ENCODE measurements at places on chromosomes 1 and 21.

- DNase-seq, result no peak
Measured at GRCh38 chr1:203444171-203444576, 31.4 kb upstream of the PRELP start.

GRCh38 chr1:215005078-215005477 is 77.5 kb upstream of the KCNK2 start:
- DNase-seq, result no peak

DNA sequence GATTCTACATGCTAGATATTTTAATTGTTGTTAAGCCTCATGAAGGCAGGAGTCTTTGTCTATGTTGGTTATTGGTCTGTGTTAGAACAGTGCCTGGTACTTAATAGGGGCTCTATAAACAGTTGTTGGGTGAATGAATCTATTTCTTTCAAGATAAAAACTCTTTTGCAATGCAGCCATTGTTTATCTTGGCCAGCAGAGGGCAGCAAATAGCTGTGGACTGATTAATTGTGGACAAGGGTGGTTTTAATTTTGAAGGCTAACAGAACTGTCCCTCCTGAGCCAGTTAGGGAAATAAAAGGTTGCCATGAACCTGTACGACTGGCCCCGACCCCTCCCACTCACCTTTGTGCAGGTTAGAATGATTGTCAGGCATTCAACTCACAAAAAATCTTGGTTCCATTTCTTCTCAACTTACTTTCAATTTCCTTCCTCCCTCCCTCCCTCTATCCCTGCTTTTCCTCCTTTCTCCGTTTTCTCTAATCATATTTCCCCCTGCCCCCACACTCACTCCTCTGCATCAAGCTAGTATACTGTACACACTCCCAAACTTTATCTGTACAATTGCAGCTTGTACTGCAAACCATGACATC is 66.3 kb upstream of the DIRAS3 start:
- peak; percentile 58 for DNase-seq

DNA sequence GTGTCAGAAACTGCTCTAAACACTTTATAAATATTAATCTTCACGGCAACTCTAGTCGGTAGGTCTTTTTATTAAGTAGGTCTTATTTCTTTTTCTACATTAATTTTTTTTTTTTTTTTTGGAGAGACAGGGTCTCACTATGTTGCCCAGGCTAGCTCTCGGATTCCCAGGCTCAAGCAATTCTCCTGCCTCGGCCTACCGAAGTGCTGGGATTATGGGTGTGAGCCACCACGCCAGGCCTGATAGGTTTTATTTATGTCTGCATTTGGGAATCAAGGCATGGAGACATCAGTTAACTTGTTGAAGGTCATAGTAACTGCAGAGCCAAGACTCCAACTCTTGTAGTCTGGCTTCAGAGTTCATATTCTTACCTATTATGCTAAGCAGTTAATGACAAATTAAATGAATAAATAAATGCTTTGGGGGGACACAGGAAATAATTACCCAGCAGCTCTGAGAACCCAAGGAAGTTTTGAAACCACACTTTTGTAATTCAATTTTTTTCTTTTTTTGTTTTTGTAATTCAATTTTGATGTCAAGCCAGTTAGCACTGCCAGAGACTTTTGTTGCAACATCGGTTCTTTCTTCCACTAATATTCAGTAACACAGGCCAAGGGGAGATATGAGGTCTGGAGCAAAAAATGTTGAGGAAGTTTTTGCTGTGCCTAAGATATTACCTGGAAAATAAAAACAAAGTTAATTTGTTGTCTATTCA is 9.4 kb upstream of the UAP1 start:
- DNase-seq, result no peak

DNA sequence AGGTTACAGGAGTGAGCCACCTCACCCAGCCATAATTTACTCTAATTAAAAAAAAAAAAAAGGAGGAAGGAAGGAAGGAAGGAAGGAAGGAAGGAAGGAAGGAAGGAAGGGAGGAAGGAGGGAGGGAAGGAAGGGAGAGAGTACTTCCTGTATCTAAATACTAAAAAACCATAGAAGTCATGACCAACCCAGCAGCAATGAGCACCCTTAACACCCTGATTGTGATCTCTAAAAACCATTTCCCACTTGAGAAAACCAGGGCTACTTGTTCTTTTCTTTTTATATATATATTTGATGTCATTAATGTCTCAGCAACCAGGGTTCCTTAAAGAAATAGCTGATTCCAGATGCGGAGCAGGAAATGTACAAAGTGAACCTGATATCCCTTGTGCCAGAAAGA is 31.2 kb downstream of the ARID4B start:
- DNase-seq, result no peak

DNA sequence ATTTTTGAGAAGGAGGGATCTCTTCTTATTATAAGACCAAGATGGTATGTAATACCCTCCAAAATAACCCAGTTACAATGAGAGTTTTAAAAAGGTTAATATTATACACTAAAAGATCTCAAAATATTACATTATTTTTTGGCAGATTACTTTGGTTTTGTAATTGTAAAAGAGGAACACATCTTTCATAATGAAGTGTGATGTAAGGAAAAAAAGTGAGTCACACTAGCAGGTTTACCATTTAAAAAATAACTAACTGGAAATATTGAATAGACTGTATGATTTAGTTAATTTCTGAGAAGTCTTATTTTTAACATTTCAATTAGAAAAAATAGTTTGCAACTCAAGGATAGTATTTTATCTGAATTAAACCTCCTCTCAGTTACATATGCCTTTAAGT is 1.1 kb downstream of the F5 start:
- no peak for DNase-seq

- DNase-seq, result no peak
Measured at GRCh38 chr1:115678141-115678540, 36.4 kb downstream of the VANGL1 start.

GRCh38 chr1:169795687-169796086 is 980 bp upstream of the METTL18 start:
- no peak for DNase-seq

GRCh38 chr21:14620152-14620551 is 74.0 kb upstream of the SAMSN1 start:
- peak; percentile 15 for DNase-seq

DNA sequence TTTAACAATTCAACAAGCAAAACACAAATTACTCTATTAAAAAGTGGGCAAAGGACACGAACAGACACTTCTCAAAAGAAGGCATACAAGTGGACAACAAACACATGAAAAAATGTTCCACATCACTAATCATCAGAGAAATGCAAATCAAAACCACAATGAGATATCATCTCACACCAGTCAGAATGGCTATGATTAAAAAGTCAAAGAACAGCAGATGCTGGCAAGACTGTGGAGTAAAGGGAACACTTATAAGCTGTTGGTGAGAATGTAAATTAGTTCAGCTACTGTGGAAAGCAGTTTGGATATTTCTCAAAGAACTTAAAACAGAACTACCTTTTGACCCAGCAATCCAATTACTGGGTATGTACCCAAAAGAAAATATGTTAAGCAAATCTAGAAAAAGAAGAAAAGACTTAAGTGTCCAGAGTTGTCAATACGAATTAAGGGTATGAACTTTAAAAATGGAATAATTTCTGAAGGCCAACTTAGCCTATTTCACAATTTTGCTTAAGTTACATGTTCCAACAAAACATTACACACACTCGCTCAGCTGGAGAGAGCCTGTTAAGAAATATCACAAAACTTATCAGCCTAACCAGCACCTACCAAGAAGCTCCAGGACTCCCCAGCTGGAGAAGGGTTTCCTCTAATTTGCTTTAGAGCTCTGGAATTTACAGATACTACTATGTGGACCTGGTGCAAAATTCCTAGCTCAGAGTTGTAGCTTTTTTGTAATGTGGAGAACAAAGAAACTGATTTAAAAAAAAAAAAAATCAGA is 232.1 kb downstream of the DUSP10 start:
- no peak for DNase-seq

- peak; percentile 65 for DNase-seq
Measured at GRCh38 chr1:193104907-193105820, at the start of gene GLRX2. Gene GLRX2 (minus strand): TSS chr1:193105414. CDS start chr1:193105382, 32 bp downstream.

GRCh38 chr1:172154551-172154950 is 265.9 kb upstream of the C1orf105 start:
- peak; percentile 30 for DNase-seq

DNA sequence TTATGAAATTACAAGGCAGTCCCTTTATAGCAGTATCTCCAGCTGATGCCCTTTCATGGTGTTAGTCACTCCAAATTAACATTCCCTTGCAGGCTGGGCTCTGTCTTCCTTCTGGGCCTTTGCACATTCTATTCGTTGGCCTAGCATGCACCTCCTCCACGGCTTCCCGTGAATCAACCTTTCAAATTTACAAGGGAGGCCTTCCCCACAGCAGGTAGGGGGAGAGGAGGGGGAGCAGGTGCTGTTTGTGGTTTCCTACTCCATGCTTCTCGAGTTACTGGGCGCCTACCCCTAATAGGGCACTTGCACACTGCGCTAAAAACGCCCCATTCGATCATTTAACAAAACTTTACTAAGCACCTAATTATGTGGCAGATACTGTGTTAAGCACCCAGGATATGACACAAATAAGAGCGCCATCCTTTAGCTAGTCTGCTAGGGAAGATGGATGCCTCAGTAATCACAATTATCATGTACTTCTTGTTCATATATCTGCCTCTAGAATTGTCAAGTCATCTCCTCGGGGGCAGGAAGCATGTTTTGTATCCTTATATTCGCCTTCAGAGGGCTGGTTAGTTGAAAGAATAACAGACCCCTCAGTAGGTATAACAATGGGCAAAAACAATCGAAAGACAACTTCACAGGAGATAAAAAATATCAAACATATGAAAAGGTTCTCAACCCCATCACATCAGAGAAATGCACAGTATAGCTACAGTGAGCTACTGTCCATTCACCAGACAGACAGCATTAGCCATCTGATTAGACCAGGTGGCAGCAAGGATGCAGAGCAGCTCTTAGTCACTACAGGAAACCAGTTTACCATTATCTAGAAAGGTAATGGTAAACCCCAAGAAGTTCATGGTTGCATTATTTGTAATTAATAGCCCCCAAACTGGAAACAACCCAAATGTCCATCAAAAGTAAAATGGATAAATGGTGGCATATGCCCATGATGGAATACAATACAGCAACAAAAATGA is 1.7 kb upstream of the ADAR start:
- peak; percentile 55 for DNase-seq

DNA sequence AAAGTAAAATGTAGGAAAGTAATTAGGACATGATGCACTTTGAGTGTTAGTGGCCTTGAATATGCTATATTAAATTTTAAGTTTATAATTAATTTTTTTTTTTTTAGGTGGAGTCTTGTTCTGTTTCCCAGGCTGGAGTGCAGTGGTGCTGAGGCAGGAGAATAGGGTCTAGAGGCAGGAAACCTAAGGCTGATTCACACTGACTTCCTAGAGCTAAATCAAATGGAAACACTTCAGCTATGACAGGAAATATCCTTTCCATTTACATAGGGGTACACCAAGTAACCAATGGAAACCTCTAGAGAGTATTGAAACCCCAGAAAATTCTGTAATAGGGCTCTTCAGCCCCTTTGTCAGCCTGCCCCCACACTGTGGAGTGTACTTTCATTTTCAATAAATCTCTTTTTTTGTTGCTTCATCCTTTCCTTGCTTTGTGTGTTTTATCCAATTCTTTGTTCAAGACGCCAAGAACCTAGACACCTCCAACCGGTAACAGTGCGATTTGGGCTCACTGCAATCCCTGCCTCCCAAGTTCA is 17.9 kb upstream of the THRAP3 start:
- DNase-seq, result no peak

GRCh38 chr21:42154237-42155044 is 64.5 kb upstream of the ABCG1 start:
- no peak for DNase-seq

- DNase-seq, result no peak
Measured at GRCh38 chr1:198234520-198235251, 77.9 kb downstream of the NEK7 start.

DNA sequence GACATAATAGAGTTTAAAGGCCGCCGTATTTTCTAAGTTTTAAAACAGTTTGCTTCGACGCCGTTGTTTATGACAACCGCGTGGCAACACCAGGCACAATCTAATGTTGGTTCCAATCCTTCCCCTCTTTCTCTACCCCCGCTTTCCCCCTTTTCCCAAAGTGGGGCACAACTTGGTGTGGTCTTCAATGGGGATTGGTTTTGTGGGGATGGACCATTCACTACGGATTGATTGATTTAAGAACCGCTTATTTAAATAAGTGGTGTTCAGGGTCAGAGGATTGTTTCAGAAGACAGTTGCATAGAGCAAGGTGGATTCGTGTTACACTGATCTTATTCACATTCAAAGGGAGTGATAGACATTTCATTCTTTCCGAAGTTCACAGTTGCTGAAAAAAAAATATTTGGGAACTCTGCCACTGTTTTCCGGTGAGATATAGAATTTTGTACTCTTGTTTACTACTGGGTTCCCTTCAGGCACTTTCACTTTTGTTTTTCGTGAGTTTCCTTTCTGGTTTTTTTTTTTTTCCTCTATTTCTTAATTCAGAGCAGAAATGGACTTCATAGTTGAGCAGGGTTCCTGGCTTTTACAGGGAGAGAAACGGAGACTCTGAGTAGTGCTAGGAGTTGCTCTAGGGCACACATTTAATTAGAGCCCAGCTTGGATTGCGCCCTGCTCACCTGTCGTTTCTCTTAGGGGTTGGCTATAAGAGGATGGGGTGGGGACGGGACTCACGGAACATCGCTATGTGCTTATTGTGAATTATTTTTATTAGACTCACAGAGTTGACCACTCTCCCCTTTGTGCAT is 79.6 kb upstream of the AK4 start:
- DNase-seq, result peak; percentile 68

GRCh38 chr1:83829106-83829505 is 169.8 kb downstream of the TTLL7 start:
- no peak for DNase-seq

DNA sequence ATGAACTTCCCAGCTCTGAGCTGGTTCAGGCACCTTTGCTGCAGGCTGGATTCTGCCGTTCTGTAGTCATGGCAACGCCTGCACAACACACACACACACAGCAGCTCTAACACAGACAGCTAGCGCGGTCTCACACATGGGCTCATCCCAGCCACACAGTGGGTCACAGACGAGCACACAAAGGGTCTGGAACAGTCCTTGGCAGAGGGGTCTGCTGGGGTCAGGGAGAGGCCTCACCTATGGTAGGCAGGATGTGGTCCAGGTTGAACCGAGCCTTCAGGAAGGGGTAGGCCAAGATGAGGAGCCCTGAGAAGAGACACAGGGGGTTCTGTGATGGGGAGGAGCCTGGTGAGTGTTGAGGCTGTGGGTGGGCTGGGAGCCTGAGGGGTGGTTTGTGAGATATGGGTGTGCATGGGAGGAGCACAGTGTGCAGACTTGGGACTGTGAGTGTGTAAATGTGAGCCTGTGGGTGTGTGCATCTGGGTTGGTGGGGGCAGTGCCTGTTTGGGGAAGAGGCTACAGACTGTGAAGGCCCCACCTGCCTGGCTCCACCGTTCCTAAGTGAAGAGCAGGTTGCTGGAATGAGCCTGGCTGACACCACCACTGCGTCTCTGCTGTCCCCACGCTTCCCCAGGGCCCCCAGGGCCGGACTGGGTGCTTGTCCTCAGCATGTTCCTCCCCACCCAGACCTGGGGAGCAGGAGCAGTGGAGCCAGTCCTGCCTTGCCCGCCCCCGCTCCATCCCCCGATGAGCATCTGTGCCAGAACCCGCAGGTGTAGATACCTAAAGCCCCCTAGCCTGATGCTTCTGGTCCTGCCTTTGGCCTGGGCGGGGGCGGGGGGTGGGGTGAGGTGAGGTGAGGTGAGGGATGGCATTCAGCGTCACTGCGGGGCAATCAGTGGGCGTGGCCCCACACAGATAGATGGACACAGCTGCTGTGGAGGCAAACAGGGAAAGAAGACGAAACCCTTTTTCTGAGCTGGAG is 1.5 kb downstream of the KNCN start:
- no peak for DNase-seq

GRCh38 chr1:20400341-20401177 is 85.5 kb downstream of the CAMK2N1 start:
- no peak for DNase-seq
